ENCODE measurements at places on chromosomes 6 and 20. TPM values are rescaled to one million over a fixed set of nuclear protein-coding genes. Genes with fewer than 3 reads are reported as not detected.

PTP4A1 gene
- total RNA-seq: 17.1 TPM

OPRL1 gene
- total RNA-seq: 1.4 TPM

GPLD1 gene
- total RNA-seq: 0.33 TPM

COL21A1 gene
- 13.6 TPM for total RNA-seq

DNA sequence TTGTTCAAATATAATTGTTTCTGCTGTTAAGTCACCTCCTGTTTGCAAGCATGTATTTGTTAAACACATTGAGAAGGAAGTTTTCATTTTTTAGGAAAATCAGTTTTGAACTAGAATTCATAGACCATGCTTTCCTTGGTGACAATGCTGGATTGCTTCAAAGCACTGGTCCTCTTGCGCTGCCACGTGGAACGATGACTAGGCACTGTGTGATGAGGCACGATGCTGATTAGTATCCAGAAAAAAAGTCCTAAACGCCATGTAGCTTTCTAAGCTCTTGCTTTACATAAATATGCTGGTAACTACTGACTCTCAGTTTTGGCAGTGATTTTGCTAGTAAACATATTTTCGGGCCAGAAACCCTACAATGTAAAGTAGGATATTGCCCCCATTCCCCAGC is 11.1 kb upstream of the EXOC2 start:
- H3K36me3 ChIP-seq: no peaks in the 10 kb centered on the region
- H3K27ac ChIP-seq: no peak overlapping the region
- no peaks in the 10 kb centered on the region for H3K27me3 ChIP-seq
- H3K4me3 ChIP-seq: no peak overlapping the region

All from right atrium auricular region (tissue), 2 donors.